Stimulated activated CD4-positive, alpha-beta T cell treated with anti-CD3 and anti-CD28 coated beads, Interleukin-1b, Interleukin-23, amount 100 ng/mL, for 1 hour (primary cell): ENCODE measurements at places on chromosomes 6 and 20.

DNA sequence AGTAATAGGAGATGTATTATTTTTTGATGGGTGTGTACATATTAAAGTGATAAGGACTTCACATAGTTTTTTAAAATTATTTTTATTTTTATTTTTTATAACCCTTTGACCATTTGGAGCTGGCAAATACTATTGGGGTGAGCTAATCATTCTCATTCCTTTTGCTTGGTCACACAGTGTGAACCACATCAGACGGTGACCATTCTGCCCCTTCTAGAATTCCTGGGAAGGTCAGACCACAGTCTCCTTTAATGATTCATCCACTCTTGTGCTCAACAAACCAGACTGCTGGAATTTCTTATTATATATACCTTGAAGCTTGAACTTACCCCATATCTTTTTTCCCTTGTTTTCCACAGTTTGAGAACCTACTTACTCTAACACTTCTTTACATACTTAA lies 23.9 kb upstream of the PRL start:
- no peak for DNase-seq

GRCh38 chr6:157223021-157223430 lies 100.3 kb downstream of the TMEM242 start:
- DNase-seq = no peak

GRCh38 chr6:99185525-99185924 lies 163.9 kb downstream of the FAXC start:
- DNase-seq = no peak

DNA sequence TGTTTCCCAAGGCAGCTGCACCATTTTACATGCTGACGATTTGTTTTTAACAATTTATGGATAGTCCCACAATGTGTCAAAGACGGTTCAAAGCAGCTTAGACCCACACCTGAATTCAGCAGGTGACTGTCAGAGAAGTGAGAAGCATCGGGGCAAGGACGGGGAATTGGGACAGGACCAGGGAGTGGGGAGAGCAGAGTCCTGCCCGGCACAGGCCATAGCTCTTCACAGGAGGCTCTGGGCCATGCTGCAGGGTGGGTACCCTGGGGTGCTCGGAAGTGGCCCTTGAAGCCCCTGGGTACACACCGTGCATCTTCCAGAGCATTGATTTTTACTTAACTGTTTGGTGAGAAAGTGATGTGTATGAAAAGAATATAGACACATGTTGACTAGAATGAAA lies 33.2 kb upstream of the PHACTR3 start:
- DNase-seq = no peak

DNA sequence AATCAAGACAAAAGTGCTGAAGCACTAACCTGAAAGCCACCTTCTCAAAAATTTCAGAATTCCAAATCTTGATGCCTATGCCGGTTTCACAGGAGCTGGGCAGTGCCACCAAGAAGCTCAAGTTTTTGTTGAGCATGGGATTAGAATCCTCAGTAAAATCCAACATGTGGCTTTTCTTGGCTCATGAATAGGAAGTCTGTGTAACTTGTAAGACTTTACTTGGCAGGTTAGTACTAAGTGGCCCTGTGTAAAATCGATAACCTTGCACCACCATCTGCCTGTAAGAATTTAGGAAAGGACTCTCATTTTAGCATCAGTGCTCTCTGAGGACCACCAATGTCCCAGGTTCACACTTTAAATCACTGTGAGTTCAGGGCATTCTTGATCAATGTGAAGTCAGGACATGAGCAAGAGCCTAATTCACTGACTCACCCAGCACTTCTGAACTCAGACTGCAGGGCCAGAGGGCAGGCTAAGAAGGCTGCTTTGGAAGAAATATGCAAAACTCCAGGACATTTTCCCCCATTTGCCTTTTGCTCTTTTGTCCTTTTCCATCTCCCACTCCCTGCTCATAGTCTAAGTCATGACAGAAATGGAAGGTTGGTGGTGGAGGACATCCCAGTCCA lies 113.2 kb downstream of the EDN1 start:
- DNase-seq = no peak

DNA sequence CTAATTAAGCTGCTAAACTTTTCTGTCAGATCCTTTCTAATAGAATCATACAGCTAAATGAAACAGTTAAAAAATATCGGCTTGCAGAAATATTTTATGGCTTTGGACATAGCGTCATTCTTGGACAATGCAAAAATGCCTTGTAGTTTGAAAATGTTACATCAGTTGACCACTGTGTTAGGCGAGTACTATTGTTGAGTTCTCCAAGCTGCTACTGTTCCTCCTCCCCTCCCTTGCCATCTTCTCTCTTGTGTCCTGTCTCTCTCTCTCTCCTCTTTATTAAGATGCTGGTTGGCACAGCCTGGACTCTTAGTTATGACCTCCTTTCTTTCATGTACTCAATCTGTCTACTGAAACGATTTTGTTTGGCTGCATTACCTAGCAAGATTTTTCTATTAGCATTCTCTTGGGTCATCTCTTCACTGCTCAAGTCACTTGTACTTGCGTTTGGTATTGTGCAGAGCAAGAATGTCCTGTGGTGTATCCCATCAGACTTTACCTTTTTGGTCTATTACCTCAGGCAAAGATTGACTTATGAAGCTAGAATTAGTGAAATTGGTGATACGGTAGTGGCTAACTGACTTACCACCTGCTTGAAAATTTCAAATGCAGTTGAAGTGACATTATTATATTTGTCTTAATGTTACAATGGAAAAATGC lies 127.9 kb downstream of the FARS2 start:
- DNase-seq = no peak

- DNase-seq = no peak
Observed at GRCh38 chr20:37703035-37703845, 9.4 kb downstream of the CTNNBL1 start.

DNA sequence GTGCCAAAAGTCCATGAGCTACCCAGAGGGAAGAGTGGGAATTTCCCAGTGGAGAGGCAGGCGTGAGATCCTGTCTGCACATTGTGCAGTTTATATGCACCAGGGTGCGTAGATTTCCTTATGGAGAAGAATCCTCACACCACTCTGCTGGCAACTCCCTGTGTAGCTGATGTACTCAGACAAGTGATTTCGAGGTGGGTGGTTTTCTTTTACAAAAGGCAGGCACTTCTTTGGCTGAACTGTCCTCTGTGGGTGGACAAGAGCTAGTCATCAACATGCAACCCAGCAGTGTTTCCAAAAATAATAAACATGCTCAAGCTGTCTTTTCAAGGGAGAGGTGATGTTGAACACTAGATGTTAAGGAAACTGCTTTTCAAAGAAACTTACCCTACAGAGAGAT lies 121.7 kb upstream of the NXT1 start:
- no peak for DNase-seq

- DNase-seq = no peak
Observed at GRCh38 chr6:159831373-159831679, 31.2 kb downstream of the PNLDC1 start.

GRCh38 chr6:139236105-139236504 lies 55.7 kb downstream of the TXLNB start:
- no peak for DNase-seq

DNA sequence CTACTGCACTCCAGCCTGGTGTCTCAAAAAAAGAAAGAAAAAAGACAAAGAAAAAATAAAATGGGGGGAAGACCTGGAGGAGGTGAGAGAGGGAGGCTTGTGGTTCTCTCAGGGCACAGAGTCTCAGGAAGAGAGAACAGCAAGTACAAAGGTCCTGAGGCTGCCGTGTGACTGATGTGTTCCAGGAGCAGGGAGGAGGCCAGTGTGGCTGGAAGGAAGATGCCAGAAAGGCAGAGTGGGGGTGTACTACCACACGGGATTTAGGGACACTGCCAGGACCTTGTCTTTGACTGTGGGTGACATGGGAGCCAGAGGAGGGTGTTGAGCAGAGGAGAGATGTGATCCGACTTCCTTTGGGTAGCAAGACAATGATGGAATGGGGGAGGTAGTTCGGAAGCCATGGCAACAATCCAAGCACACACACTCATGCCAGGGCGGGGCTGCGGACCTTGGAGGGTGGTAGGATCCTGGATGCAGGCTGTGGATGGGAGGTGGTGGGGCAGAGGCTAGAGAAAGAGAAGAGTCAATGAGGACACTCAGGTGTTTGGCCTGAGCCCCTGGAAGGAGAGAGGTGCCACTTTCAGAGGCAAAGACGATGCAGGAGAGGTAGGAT lies 136.4 kb upstream of the PTPN1 start:
- no peak for DNase-seq

GRCh38 chr6:135183002-135183531 lies 2.0 kb downstream of the MYB start:
- peak; percentile 49 for DNase-seq

- DNase-seq = no peak
Observed at GRCh38 chr20:10218536-10219451, at the start of gene SNAP25. Gene SNAP25 (plus strand): TSS chr20:10218830. CDS start chr20:10275492, 56,662 bp downstream.

- DNase-seq = no peak
Observed at GRCh38 chr6:34517461-34517881, 38.7 kb downstream of the SPDEF start.

GRCh38 chr6:151229401-151230276 lies 10.1 kb upstream of the AKAP12 start:
- no peak for DNase-seq

DNA sequence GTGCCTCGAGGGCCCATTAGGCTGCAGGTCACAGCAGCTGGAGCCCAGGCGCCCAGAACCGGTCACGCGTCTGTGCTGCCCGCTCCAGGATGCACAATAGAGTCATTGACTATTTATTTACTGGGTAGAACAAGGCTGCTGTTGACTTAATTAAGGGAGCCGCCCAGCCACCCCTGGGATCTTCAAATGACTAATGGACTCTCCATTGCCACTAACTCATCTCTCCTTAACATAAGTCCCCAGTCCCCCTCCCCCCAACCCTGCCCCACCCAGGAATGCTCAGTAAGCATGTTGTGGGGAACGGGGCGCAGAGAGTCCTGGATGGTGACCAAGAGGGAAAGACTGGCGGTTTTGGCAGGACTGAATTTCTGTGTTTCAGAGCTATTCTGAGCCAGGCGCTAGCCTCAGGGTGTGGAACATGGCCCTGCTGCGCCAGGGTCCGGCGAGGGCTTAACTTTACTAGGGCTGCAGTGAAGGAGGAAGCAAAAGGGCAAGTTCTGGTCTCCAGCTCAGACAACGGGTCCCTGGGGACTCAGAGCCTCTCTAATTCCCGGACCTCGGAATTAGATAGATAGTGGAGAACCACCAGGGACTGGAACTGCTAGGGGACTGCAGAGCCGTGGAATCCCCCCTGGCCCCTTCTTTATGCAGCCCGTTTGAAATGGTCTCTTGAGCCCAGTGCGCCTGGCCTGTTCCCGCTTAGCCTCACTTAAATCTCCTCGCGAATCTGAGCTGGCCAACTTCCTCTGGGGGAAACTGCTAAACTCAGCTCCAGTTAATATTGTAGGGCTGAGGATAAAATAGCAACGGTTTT lies 1.5 kb upstream of the GRIK2 start:
- DNase-seq = no peak

- DNase-seq = no peak
Observed at GRCh38 chr6:45678285-45678607, 300.5 kb upstream of the SUPT3H start.

- DNase-seq = no peak
Observed at GRCh38 chr6:106629859-106630163, 433 bp downstream of the QRSL1 start.

GRCh38 chr6:30940361-30940986 lies at the start of gene MUCL3:
Gene MUCL3 (plus strand): TSS chr6:30940973. CDS start chr6:30941000, 27 bp downstream.
- DNase-seq = no peak

GRCh38 chr6:135875446-135875845 lies 23.9 kb downstream of the PDE7B start:
- no peak for DNase-seq

- no peak for DNase-seq
Observed at GRCh38 chr6:17580518-17581048, 19.5 kb upstream of the FAM8A1 start.
